Sciatic nerve (tissue), 2 donors: ENCODE measurements at places on chromosomes 7 and 10.

DNA sequence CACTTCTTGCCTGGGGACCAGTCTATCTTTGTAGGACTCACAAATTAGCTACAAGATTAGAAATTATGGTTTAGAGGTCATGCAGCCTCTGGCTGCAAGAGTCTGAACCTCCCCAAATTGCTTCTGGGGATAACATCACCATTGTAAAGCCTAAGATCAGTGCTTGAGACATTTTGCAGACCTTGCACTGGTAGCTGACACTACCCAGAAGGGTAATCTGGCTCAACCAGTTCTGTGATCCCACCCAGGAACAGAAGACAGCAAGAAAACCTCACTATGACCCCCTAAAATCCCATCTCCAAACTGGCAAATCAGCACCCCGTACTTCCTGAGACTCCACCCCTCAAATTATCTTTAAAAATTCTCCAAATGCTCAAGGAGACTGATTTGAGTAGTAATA, 58.2 kb upstream of the CDK13 start:
- no peak for DNase-seq

DNA sequence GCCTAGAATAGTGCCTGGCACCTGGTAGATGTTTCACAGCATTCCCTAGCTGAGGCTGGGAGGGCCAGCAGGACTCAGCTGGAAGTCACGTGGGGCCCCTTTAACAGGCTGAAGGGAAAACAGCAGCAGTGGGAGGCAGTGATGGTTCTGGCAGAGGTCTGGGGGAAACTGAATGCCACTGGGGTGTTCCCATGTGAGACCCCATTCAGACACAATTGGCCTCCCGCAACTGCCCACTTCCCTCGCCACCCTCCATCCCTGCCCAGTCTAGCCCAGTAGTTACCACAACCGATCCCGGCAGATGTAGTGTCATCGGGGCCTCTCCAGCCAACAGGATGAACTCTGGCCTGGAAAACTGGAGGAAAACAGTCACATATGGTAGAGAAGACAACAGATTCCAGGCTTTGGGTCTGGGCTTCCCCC, 38.3 kb downstream of the FRMPD2 start:
- no peak for DNase-seq

DNA sequence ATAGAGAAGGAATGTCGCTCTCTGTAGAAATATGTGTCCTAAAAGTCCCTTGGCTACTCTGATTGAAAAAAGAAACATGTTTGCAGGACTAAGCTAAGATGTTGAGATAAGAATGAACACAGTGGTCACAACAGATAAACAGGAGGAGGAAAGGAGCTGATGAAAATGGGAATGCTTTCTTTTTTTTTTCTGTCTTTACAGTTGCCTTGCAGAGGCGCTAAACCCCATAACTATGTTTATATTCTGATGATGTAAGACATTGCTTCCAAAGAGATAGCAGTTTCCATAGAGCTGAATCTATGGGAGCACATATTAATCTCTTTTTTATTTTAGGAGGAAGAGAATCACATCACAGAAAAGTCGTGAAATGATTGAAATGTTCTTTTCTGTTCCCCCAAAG, 153.5 kb upstream of the LYZL1 start:
- DNase-seq: no peak

DNA sequence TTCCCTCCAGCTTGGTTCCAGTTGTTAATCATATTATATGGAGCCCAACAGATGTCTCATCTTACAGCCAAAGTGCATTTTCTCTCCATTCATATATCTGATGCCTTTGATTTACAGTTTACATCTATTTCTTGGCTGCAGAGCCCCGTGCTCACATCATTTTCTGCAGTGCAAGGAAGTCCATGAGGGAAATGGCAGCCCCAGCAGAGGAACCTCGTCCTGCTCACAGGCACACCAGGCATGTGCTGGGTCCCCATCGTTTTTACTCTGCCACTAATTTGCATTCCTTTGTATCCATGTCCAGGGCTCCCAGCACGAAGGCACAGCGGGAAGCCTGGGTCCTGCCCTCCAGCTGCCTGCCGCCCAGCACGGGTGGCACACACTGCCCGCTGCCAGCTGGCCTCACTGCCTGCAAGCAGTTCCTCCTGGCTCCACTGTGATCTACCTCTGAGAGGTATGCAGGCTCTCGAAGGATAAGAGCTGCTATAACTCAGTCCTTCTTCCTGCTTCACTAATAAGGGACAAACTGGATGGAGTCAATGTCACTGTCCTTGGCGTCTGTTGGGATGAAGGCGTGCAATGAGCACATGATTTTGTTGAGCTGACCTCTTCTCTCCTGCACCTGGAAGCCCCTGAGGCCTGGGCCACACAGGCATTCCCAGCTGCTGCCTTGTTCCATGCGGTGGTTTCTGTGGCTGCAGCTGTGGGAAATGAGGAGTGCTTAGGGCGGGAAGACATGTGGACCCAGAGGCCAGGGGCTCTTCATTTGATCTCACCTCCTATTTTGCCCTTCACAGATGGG, 583.6 kb upstream of the MGMT start:
- DNase-seq: no peak

DNA sequence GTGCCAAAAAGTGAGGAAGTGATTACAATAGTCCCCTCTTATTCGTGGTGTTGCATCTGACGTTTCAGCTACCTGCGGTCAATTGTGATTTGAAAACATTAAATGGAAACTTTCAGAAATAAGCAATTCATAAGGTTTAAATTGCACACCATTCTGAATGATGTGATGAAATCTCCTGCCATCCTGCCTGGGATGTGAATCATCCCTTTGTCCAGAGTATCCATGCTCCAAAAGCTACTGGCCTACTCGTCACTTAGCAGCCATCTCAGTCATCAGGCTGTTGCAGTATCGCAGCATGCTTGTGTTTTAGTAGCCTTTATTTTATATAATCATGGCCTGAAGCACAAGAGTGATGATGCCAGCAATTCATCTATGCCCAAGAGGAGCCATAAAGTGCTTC, 97.7 kb upstream of the CDCA7L start:
- no peak for DNase-seq
